Gastroesophageal sphincter (tissue), 4 donors: ENCODE measurements at places on chromosomes 11 and 22. TPM values are rescaled to one million over a fixed set of nuclear protein-coding genes. Genes with fewer than 3 reads are reported as not detected.
A peak's percentile ranks its signal among the peaks of the same experiment; 100 is the strongest.

- ATAC-seq = peak; percentile 44
Measured at GRCh38 chr11:72683782-72684200, 9.6 kb upstream of the PDE2A start.

DNA sequence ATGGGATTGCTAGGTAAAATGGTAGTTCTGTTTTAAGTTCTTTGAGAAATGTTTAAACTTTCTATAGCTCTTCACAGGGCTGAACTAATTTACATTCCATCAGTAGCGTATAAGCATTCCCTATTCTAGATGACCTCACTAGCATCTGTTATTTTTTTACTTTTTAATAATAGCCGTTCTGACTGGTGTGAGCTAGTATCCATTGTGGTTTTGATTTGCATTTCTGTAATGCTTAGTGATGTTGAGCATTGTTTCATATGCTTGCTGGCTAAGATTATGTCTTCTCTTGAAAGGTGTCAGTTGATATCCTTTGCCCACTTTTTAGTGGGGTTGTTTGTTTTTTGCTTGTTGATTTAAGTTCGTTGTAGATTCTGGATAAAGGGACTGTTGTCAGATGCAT lies 35.9 kb downstream of the MMP27 start:
- ATAC-seq = no peak

GRCh38 chr11:112016765-112017376 lies 8.3 kb upstream of the DLAT start:
- peak; percentile 76 for ATAC-seq

DNA sequence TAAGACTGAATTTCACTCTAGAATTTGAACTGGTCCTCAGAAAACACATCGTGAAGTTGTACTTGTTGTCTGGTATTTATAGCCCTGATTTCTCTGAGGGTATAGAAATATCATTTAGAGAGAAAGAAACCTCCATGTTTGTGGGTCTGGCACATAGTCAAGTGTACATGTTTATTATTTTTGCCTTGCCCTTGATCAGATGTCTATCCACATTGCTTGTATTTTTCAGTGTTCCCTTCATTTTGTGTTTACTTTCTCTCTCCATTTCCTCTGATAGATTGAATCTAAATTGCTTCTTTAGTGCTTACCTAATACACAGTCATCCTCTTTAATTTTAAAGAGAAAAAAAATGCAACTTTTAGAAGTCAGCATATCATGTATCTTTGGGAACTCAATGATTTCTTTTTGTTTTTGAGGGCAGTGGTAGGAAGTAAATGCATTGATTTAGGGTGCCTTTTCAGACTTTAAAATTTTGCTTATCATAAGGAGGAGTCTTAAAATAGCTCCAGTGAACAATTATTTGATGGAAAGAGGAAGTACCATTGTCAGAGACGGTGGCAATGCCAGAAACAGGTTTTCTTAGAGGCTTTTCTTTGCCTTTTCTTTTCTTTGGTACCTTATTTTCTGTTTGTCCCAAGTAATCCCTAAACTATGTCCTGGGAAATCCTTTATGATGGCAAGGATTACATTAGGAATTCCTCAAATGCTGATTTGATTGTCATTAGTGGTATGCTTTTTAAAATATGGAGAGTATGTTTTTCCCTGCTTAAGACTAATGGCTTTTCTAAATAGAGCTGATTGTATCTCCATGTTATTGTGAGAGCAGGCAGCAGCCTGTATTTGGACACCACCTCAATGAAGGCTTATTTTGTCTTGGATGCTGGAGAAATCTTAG lies 29.8 kb upstream of the TECTA start:
- no peak for ATAC-seq

- peak; percentile 61 for ATAC-seq
Measured at GRCh38 chr11:131899950-131900580, 529.6 kb downstream of the NTM start.

DNA sequence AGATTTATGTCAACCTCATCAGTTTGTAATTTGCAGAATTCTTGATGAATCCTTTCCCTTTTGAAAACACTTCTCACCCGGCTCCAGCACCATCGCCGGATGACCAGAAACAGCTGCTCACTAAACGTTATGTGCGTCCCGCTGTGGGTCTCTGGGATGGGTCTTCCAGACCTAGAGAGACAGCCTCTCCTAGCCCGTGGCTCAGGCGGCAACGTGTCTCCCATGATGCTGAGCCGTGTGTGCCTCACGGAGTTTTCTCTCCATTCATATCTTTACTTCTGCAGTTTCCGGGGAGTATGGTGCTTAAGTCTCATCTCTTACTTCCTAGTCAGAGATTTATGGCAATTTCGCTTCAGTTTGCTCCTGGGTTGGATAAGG lies 25.0 kb upstream of the ACR start:
- ATAC-seq = no peak

- ATAC-seq = no peak
Measured at GRCh38 chr11:79482800-79483199, 42.0 kb upstream of the TENM4 start.

DNA sequence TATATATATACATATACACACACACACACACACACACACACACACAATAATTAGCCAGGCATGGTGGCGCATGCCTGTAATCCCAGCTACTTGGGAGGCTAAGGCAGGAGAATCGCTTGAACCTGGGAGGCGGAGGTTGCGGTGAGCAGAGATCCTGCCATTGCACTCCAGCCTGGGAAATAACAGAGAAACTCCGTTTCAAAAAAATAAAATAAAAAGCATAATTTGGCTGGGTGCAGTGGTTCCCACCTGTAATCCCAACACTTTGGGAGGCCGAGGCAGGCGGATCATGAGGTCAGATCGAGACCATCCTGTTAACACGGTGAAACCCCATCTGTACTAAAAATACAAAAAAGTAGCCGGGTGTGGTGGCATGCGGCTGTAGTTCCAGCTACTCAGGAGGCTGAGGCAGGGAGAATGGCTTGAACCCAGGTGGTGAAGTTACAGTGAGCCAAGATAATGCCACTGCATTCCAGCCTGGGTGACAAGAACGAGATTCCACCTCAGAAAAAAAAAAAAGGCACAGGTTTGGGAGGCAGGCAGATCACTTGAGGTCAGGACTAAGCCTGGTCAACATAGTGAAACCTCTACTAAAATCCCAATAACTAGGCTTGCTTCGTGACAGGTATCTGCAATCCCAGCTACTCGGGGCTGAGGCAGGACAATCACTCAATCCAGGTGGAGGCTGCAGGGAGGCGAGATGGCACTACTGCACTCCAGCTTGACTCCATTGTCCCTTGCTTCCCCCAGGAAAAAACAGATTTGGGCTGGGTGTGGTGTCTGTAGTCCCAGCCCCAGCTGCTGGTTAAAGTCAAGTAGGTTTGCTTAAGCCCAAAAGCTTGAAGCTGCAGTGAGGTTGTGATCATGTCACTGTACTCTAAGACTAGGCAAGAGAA lies 11.8 kb upstream of the WDR74 start:
- no peak for ATAC-seq

GRCh38 chr11:59899532-59899931 lies 20.9 kb downstream of the OOSP3 start:
- no peak for ATAC-seq

DNA sequence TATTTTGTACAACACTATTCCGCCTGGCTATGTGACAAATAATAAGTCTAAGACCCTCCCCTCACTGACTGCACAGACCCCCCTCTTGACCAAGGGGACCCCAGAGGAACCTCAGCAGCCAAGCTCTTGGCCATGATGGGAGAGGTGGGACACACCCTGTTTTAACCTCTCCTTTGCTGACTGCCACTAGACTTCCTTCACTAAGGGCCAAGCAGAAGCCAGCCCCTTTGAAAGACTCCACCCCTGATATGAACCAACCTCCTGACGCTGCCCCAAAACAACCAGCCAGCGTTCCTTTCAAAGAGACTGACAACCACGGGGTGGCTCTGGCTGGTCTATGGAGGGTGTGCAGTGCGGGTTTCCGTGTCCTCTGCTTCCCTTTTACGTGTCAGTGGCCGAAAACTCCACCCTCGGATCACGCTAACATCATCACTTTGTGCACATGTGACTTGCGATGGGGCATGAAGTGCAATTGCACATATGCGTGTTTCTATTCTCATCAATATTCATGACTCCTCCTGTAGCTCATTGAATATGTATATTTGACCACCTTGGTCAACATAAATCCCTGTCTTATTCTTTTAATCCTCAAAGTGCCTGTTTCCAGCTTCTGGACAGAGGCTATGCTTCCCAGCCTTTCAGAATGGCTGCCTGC lies 643.9 kb downstream of the TBC1D22A start:
- no peak for ATAC-seq

GRCh38 chr11:120546312-120547205 lies 35.0 kb downstream of the GRIK4 start:
- peak; percentile 74 for ATAC-seq

DNA sequence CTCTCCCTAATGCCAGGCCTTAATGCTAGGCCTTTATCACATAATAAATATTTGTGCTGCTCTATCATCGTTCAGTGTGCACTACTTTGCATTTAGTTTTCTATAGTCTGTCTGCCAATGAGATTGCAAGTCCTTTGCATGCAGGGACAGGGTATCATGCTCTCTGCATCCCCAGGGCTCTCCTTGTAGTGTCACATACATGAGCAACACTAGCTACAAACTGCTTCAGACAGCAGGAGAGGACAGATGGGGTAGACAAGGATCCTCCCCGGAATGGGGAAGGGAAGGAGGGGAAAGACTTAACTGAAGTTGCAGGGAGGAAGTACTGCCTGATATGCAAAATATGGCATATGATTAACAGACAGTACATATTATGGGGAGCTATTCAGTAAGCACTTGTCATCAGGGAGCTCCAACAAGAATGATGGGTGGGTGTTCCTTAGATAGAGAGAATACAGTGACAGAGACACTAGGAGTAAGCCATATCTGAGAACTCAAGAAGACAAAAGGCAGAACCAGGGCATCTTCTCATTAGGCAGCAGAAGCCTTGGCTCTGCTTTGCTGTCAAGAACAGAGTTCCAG lies 42.8 kb downstream of the ZNF202 start:
- no peak for ATAC-seq

- ATAC-seq = no peak
Measured at GRCh38 chr22:41425660-41426365, 20.8 kb downstream of the TOB2 start.

DNA sequence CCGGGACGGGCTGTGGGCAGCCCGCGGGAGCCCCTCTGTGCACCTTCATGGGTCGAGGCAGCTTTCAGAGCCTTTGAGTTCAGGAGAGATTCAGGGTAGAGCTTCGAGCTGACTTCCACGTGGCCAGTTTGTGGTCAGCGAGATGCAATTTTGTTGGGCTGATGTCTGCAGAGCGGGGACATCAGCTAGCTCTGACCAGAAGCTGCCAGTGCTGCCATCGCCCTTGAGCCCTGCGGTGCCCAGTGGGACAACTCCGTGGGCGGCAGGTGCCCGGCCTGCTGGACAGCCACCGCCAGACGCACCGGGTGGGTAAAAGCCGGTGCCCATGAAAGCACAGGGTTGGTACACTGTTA lies 719 bp downstream of the TALDO1 start:
- ATAC-seq = no peak

DNA sequence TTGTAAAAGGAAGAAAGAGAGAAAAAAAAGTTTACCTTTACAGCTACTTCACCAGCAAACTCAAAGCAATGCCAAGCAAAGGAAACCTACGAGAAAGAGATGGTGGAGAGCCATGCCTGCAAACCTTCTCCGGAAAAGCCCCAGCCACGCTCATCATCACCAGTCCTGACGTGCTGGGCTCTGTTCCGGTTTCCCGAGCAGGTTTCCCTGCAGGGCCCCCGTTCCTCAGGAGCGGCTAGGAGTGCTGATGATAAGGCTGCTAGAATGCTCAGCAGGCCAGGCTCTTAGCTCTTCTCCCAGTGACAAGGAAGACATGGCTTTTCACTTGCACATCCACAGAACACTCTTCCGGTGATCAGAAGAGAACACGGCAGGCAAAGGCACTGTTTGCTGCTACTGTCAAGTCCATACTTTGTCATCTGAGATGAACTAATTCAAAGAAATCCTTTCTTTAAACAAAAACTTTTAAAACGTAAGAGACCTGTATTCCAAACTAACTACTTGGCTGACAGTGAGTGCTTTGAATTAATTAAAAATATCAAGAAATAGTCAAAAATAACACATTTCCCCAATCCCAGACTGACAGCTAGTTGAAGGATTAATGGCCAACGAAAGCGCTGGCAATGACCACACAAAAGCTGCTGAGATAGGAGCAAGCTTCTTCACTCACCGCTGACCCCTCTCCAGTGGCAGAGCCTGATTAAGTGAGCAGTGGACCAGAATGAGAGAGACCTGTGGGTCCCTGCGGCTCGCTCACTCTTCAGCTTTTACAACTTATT lies 35.8 kb downstream of the DUSP8 start:
- ATAC-seq = no peak

DNA sequence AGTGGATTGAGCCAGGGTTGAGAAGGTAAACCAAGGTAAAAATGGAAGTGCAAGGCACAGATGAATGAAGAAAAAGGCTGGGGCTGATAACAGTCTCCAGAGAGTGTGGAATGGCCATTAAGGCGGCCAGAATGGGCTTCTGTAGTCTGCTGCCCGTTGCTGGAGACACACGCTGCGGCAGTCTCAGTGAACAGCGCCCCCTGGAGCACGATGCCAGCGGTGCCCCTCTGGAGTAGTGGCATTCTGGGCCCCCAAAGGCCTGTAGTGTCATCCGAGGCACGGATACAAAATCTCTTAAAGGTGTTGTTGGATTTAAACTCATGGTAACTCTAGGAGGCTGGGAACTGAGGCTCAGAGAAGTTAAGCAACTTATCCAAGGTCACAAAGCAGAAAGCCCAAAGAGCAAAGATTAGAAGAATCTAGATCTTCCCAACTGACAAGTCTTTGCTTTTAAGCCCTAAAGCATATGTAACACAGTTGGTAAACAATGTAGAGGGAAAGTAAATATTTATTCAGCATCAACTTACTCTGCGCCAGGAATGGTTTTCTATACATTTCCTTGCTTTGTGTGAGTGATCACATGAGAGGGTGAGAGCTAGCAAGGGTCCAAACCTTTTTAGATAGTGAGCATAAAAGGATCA lies 18.2 kb downstream of the KCNJ1 start:
- ATAC-seq = no peak

- ATAC-seq = peak; percentile 90
Measured at GRCh38 chr11:44627911-44628729, 62.7 kb downstream of the CD82 start.

LRRC74B gene
- total RNA-seq = not detected

CALCB gene
- not detected for total RNA-seq

FGF4 gene
- total RNA-seq = not detected

FAM83F gene
- 0.54 TPM for total RNA-seq

GRAMD1B gene
- 2.5 TPM for total RNA-seq

OR2D2 gene
- total RNA-seq = not detected

TRIM48 gene
- not detected for total RNA-seq

NPAS4 gene
- not detected for total RNA-seq

BIK gene
- not detected for total RNA-seq
